M059J (cell line): ENCODE measurements at places on chromosomes 7 and 10.

- no peak for DNase-seq
Measured at GRCh38 chr7:49327155-49327554, 402.8 kb downstream of the CDC14C start.

DNA sequence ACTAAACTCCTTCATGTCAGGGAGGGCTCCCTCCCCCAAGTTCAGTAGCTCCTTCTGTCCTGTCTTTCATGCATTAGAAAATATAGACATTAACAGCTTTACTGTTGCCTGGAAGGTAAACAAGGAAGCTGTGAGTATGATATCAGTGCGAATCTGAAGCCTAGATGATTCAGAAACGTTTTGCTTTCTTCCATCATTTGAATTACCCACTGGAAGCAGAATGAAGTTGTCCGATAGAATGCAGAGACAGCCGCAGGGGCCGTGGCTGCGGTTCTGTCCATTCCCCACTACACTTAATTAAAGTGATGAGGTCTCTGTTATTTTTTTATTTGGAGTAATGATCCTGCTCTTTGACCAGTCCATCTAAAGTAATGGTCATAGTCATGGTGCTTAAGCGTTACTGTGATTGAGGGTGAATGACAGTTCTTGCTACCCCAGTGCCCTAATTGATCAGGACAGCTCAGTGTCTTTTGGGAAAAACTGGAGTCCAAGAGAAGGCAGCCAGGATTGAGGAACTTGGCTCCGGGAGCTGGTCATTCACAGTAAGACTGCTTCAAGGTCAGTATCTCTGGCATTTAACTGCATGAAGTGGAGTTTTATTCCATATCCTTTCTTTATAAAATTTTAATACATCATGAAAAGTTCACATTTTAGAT lies 69.9 kb downstream of the PTPRE start:
- peak; percentile 79 for DNase-seq

GRCh38 chr10:5632446-5632845 lies 33.9 kb downstream of the ASB13 start:
- DNase-seq = peak; percentile 56

GRCh38 chr10:1896153-1896552 lies 158.8 kb upstream of the ADARB2 start:
- no peak for DNase-seq

DNA sequence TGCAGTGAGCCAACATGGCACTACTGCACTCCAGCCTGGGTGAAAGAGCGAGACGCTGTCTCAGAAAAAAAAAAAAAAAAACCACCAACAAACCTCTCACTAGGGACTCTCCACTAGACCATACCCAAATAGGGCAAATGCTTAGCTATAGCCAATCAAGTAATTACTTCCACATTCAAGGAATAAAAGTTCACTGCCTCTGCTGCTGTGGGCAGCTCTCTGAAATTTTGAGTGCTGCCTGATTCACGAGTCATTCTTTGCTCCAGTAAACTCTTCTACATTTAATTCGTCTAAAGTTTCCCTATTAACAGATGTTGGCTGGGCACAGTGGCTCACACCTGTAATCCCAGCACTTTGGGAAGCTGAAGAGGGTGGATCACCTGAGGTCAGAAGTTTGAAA lies 4.7 kb upstream of the NRBF2 start:
- no peak for DNase-seq

- DNase-seq = no peak
Measured at GRCh38 chr7:131002600-131002999, 268.6 kb upstream of the KLF14 start.

DNA sequence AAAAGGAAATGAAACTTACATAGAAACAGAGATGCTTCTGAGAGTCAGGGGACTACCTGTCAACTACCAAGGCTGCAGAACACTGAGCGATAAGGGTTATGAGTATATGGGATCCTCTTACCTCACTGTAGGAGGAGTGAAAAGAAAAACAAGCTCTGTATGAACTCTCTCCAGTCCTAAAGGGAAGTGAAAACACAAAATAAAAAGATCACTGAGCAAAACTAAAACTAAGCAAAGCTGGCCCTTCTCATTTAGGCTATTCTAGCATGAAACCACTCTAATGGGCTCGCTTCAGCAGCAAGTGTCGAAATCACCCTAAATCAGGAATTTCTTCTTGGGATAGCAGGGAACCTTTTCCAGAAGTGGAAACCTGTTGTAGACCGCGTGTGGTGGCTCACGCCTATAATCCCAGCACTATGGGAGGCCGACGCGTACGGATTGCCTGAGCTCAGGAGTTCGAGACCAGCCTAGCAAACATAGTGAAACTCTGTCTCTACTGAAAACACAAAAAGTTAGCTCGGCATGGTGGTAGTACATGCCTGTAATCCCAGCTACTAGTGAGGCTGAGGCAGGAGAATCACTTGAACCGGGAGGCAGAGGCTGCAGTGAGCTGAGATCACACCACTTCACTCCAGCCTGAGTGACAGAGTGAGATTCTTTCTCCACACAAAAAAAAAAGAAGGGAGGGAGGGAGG lies 27.0 kb downstream of the DCLRE1C start:
- DNase-seq = no peak

- DNase-seq = no peak
Measured at GRCh38 chr10:73771722-73772280, 10.0 kb upstream of the CHCHD1 start.

DNA sequence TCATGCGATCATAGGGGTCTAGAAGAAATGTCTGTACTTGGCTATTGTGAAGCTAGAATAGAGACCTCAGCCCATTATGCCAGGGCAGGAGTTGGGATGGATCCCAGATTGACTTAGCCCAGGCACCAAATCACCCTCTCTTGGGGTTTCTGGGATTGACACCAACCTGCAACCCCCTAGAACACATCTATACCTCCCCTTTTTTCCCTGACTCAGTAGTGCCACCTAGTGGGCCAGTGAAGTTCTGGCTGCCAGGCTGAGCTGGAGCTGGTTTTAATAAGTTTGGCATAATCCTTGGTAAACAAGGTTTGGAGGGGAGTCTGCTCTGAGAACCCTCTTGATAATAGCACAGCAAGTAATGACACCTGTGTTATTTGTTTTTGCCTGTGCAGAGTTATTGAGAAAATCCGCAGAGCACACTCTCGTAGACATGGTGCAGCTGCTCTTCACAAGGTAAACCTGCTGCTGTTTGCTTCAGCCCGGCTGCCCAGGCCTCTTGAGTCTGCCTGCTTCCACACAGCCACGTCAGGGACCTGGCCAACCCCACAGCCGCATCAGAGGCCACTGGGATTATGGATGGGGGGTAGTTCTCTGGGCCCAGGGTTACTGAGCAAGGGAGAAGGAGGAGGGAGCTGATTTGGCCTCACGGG lies 43.3 kb upstream of the NFKB2 start:
- DNase-seq = peak; percentile 60
